ENCODE measurements at places on chromosomes 6 and 20. TPM values are rescaled to one million over a fixed set of nuclear protein-coding genes. Genes with fewer than 3 reads are reported as not detected.

GRCh38 chr6:12196326-12196936 lies 93.7 kb upstream of the EDN1 start:
- DNase-seq = no peak

The KCNG1 gene
- total RNA-seq = 0.37 TPM

The TMEM217 gene
- total RNA-seq = not detected

- no peak for DNase-seq
Measured at GRCh38 chr6:4670824-4671409, 105.3 kb upstream of the CDYL start.

DNA sequence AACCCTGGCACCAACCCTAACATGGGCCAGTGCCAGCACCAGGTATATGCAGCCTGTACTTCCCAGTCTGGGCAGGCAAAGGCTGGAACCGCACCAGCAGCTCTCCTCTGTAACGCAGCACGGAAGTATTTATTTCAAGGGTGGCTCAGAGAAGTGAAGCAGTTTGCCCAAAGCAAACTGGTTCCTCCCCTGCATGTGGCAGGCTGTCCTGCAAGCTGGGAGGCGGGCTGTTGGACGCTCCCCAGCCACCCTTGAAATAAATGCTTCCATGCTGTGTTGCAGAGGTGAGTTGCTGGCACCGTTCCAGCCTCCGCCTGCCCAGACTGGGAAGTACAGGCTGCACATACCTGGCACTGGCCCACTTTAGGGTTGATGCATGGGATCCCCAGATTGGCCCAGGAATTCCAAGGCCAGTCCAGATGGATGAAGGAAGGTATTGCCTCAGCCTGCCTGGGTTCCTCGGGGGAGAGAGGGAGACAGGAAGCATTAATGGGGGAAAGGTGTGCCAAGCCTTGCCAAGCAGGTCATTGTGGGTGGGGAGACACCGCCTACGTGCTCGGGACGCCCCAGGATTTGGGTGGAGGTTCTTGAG lies 49.8 kb downstream of the PPARD start:
- DNase-seq = peak; percentile 64

GRCh38 chr6:168884646-168885086 lies 369.0 kb downstream of the THBS2 start:
- peak; percentile 88 for DNase-seq

DNA sequence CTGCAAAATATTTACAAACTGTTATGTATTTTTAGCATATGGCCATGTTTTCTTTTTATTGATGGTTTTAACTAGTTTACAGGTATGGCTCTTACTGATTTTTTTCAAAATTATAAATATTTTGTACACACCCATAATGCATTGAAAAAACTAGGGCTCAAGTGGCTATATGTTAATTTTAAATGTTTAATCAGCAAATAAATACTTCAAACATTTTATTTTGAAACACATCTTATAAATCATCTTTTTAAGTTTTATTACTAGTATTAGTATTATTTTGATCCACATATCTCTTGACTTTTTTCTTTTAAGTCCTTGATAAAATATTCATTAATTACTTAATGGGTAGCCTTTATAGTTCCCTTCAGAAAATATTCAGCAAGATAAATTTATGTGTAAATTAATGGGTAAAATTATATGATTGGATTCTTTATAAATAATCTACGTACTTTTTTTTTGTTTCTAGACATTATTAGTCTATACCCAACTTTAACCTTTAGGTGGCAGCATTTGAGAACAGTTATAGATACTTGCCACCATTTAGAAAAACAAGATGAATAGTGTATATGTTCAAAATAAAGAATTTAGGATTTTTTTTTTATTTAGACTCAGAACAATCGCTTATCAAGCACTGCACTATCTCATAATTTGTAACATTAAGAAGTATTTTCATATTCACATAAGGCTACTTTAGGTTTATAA lies 241.9 kb downstream of the ADGRB3 start:
- no peak for DNase-seq

DNA sequence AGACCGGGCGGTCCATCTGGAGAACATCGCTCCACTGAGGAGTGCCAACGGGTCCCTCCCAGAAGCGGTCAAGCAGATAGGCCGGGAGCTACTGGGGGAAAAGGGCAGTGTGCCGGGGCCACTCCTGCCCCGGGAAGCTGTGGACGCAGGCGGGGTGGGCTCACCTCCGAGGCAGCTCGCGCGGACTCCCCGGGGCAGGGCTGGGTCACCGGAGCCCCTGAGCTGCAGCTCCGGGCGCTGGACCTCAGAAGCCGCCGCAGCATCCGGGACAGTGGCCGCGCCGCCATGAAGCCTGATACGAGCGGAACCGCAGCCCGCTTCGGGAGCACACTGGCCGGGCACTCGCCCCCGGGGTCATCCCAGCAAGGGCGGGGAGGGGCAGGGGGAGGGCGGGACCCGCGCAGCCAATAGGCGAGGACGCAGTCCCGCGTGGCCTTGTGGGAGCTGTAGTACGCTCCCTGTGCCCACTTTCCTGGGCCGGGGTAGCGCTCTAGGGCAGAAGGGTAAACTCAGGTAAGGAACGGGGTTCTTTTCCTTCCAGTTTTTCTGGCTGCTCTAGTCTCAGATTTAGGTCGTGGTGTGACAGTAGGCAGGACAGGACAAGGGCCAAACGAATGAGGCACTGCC lies at the start of gene MOCS1:
MOCS1 (minus strand) TSS at position 332 of the 627 bp plus-strand sequence; CDS start at position 287, 45 bp downstream.
- peak; percentile 94 for DNase-seq

The KCNQ5 gene
- not detected for total RNA-seq

The AIF1 gene
- 15.5 TPM for total RNA-seq

The SNAP91 gene
- 1.3 TPM for total RNA-seq

- no peak for DNase-seq
Measured at GRCh38 chr20:57774951-57775350, 65.1 kb upstream of the PMEPA1 start.

DNA sequence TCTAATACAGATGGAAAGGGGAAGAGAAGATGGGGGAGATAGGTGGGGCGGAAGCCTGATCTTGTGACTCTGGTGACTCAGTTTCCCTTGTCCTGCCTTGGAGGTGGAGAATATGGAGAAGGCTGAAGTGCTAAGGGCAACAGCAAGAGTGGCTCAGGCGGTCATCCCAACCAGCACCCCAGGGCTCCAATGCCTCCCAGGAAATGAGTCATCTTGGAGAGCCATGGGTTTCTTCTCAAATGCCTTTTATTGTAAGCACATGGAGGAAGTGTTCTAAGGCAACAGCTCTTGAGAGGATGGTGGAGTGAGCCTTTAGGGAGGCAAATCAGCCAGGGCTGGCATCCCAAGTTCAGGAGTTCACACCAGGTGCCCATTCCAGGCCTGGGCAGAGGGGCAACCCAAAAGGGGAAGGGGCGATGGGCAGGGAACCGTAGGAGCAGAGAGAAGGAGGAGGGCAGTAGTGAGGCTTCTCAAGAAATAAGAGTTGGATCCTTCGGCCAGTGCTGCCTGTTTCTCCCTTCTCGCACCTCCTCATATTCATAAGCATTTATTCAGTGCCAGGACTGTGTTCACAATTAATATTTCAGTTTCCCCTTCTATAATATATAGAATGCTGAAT lies 13.2 kb upstream of the AHCY start:
- no peak for DNase-seq

DNA sequence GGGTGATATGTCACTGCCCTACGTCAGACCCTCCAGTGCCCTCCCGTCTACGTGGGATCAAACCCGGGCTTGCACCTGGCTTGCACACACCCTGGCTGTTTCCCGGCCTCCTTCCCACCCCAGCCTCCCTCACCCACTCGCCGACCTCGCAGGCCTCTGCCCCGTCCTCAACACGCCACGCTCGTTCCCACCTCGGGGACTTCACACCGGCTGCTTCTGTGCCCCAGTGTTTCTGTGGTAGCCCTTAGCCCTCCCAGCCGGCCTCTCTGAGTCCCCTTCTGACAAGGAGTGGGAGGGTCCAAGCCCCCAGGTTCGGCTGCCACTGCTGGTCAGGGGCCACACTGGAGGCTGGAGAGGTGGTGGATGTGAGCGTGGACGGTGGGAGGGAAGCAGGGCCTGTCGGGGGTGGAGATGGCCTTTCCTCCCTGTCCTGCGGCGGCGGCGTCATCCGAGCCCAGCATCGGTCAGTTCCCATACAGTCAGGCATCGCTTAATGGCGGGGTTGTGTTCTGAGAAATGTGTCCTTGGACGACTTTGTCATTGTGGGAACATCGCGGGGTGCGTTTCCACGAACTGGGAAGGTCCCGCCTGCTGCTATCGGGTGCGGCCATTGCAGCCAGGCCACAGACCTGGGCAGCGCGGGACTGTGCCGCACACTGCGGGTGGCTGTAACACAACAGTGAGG lies 11.4 kb upstream of the KIF25 start:
- no peak for DNase-seq

- no peak for DNase-seq
Measured at GRCh38 chr6:38617856-38618255, 21.9 kb downstream of the BTBD9 start.

- no peak for DNase-seq
Measured at GRCh38 chr6:1162367-1163275, 149.3 kb upstream of the FOXQ1 start.

DNA sequence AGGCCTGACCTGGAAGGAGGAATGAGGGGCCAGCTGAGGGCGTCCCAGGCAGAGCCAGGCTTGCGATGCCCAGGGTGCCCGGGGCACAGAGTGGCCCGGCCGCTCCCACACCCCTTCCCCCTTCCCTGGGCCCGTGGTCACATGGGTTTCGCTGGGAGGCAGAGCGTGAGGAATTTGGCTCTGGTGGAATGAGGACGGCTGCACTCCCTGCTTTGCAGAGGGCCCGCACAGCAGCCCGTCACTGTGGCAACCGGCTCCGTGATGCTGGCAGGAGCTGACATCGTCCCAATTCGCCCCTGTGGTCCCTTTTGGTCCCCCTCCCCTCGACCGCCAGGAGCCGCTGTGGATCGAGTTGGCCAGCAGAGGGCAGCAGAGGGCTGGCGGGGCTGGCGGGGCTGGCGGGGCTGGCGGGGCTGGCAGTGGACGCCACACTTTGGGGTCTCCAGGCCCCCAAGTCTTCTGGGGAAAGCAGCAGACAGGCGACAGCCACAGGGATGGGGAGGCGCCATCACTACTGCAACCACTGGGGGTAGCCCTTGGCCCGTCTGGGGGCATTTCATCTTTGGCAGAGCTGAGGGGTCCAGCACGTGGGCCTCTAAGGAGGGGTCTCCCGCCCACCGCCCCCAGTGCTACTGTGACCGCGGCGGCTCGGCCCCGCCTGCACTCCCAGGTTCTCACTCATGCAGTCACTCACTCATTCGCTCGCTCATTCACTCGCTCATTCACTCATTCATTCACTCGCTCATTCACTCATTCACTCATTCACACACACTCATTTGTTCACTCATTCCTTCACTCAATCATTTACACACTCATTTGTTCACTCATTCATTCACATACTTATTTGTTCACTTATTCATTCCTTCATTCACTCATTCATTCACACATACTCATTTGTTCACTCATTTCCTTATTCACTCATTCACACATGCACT lies 49.7 kb upstream of the BHLHE23 start:
- peak; percentile 45 for DNase-seq

GRCh38 chr6:116004841-116005815 lies 55.6 kb downstream of the FRK start:
- peak; percentile 34 for DNase-seq

DNA sequence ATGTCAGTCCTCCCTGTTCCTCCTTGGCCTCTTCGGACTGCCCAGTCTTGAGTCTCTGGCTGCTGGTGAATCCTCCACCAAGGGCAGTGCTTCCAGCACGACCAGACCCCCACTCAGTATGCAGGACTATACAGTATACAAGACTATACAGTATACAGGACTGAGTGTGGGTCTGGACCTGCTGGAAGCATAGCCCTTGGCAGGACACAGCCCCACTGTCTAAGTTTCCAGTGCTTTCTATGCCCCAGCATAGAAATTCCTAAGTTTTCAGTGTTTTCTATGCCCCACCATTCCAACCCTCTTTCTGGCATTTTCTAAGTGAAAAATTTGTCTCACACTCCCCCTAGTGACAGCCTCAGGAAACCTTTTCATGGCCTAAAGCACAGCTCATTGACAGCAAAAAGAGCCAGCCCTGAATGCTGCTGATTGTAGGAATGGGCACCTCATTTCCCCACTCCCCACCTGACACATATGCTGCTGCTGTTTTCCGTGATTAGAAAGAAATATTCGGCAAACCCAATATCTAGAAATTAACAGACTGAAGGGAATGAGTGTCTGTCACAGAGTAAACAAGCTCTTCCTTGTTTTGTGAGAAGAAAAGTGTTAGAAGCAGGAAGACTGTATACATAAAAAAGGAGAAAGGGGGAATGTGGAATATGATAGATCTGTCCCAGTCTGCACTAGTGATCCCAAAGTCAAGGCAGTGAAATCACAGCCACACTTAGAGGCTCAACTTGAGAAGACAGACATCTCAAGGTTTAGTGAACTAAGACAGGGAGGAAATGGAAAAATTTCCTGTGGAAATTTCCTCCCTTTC lies 206.9 kb downstream of the IBTK start:
- DNase-seq = no peak

DNA sequence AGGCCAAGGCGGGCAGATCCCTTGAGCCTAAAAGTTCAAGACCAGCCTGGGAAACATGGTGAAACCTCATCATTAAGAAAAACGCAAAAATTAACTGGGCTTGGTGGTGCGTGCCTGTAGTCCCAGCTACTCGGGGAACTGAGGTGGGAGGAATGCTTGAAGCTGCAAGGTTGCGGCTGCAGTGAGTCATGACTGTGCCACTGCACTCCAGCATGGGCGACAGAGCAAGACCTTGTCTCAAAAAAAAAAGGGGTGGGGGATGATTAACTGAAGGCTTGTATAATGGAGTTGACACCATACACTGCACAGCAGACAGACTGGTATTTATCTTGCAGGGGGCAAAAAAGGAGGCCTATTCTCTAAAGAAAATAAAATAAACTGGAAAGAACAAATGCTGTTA lies 27.7 kb downstream of the SRPK1 start:
- no peak for DNase-seq

- no peak for DNase-seq
Measured at GRCh38 chr6:50925548-50925947, 106.9 kb downstream of the TFAP2B start.

The IBTK gene
- total RNA-seq = 30.7 TPM

The CAGE1 gene
- total RNA-seq = not detected

The ADGRG6 gene
- 3.8 TPM for total RNA-seq

- DNase-seq = no peak
Measured at GRCh38 chr6:159045801-159046200, 1.0 kb upstream of the TAGAP start.

- no peak for DNase-seq
Measured at GRCh38 chr20:57203986-57204385, 62.5 kb downstream of the BMP7 start.

- DNase-seq = no peak
Measured at GRCh38 chr6:39073471-39074355, 25.1 kb downstream of the GLP1R start.

GRCh38 chr20:19625426-19625825 lies 132.6 kb upstream of the RIN2 start:
- DNase-seq = no peak

- DNase-seq = no peak
Measured at GRCh38 chr20:56278196-56278595, 29.7 kb downstream of the MC3R start.

All from left ventricle myocardium superior (tissue), 1 donor.